Stimulated activated naive CD8-positive, alpha-beta T cell treated with anti-CD3 and anti-CD28 coated beads, Interleukin-15, Interleukin-2, amounts not matched to agents 100 U/mL and 50 U/mL, for 24 hours (primary cell): ENCODE measurements at places on chromosomes 3 and 15.

DNA sequence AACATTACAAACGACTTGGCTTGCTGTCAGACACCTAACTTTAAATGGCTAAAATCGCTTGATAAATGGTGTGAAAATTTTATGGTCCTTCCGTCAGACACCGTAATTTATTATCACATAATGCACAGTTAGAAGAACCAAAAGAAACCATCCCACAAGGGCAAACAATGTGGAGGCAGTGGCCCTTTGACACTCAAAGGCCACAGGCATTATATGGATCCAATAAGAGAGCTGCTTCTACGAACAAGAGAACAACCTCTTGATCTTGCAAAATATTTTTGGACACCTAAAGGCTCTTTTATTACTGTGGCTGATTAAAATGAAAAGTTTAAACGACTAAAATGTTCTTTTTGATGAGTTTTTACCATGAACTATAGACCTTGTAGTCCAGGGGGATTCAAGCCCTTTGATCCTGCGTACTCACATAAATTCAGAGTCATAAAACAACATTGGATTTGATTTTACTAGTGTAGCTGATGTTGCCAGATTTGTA is 202.8 kb downstream of the FMN1 start:
- DNase-seq, result no peak

DNA sequence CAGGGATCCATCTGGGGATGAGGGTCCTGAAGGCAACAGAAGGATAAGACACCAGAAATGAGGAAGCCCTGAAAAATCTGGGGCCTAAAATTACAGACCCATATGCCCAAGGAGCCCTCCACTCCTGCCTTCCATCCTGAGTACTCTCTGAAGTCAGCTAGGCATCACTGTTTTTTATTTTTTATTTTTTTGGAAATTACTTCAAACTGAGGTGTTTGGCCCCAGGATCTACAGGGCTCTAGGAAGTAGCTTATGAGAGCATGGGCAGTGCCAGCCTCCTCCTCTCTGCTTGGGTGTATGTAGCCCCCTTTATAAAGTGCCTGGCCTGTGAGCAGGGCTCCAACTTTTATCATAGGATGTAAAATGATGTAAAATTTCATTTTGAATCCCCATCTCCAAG is 7.9 kb downstream of the EPB42 start:
- no peak for DNase-seq

- DNase-seq, result no peak
These were observed 84.0 kb downstream of the FILIP1L start for GRCh38 chr3:100030346-100030745.

DNA sequence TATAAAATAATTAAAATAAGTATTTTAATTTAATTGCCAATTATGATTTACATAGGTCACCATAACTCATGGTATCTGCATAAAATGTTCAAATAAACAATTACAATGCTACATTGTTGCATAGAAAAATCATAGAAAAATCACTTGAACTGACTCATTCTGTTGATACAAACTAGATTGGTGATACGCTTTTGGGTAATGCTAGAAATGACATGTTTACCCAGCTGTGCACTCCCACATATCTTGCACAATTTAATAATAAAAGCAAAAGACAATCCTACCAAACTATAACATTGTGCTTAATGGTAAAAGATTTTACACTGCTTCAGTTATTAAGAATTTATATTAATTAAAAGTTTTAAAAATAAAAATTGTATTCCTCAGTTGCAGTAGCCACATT is 45.8 kb upstream of the FBXL22 start:
- no peak for DNase-seq

- no peak for DNase-seq
These were observed 1.1 kb upstream of the MSL2 start for GRCh38 chr3:136197159-136197793.

DNA sequence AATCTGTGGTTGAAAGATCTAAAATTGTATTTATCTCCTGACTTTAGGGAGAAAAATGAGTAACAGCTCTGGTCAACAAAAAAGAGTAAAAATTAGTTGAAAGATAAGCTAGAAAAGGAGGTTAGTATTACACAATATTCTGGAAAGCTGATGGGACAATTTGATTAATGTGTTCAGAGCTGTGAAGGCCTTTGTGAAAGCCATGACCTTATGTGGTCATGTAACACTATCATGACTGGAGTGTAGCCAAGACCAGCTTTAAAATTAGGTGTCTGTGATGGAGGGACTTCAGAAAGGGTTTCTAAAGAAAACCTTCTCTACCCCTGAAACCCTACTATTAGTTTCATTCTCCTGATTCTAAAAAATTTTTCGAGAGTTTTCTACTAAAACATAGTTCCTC is 127.2 kb downstream of the NFKBIZ start:
- no peak for DNase-seq

DNA sequence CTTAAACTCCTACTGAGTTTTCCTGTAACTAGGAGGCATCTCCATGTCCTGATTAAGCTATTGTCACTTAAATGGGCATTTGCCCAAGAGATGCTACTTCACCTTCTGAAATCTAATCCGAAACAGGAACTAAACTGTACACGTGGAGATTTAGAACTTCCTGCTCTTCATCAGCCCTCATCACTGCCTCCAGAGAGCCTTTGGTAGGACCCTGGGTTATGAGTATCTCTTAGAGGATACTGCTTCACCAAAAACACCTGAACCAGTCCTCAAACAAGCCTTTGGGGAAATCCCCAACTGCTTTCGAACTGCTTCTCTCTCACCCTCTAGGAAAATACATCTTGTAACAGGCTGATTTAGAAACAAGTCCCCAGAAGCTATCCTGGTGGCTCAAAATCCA is 320.3 kb downstream of the GAP43 start:
- DNase-seq, result no peak

DNA sequence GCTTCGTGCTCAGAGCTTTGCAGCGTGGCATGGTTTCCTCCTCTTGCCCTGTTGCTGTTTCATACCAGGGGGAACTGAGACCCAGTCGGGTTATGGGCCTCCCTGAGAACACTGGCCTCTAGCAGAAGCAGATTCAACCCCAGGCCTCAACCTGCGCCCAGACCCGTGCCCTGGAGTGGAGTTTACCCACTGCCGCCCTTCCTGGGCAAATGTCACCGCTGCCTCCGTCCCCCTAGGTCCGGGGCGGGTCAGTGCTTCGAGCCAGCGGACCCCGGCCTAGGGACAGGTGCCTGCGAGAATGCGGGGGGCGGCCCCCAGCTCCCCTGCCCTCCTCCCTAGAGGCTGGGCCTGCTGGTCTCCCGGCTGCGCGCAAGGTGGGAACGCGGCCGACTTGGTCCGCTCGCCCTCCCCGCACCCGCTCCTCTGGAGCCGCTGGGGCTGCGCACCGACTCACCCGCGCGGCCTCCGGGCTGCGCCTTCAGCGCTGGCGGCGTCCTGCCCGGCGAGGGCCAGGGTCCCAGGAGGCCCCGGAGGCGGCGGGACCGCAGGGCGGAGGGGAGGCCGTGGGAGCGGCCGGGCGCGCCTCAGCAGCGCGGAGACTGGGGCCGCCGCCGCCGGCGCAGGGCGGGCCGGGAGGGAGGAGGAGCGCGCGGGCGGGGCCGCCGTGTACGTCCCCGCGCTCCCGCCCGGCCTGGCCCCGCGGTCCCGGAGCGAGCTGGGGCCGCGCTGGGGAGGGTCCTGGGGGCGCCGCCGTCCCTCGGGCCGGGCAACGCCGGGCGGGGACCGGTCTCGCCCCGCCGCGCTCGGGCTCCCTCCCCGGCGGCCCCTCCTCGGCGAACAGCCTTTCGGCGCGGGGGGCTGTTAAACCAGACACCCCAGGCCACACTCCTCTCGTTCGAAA is at the start of gene PIGZ:
TSS of gene PIGZ (minus strand) at position 601 of the 901 bp plus-strand sequence. CDS start 16,802 bp downstream, outside the sequence.
- peak; percentile 59 for DNase-seq

GRCh38 chr15:76349301-76350070 is 12.9 kb downstream of the ISL2 start:
- DNase-seq, result no peak

DNA sequence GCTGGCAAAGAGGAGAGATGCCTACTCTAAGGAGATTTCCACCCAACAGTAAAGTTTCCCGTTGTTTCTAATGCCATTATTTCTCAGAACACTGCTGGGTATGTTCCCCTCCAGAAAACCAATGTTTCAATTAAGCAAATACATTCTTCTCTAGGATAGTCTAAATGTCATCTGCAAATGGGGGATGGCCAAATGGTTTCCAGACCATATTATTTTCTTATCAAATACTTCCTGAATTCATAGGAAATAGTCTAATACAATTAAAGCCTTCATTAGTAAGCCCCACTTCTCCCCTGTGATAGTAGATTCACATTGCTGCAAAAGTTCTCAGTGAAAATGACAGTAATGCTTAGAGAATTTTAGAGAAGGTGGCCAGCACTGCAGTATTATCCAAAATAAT is 716.6 kb downstream of the GRM7 start:
- DNase-seq, result no peak

DNA sequence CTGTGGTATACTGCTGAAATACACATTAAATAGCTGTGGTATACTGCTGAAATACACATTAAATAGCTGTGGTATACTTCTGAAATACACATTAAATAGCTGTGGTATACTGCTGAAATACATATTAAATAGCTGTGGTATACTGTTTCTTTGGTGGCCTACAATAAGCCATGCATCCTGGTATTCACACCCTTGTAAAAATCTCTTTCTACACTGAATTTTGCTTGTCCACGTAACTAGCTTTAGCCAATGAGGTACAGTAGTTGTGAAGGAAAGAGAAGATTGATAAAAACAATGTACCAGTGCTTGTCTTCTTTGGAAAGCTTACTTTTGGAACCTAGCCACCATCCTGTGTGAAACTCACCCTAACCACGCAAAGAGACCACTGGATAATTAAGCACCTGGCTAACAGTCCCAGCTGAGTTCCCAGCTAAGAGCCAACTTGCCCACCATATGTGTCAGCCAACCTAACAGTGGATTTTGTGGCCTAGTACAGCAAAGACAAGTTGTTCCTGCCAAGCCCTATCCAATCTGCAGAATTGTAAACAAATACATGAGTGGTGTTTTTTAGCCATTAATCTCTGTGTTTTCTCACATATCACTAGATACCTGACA is 103.4 kb upstream of the MELTF start:
- no peak for DNase-seq

- no peak for DNase-seq
These were observed 21.1 kb upstream of the RHO start for GRCh38 chr3:129507181-129507831.

- DNase-seq, result no peak
These were observed 82.7 kb downstream of the COL8A1 start for GRCh38 chr3:99720985-99721632.
